ENCODE measurements at places on chromosomes 11 and 22. TPM values are rescaled to one million over a fixed set of nuclear protein-coding genes. Genes with fewer than 3 reads are reported as not detected.

The DNAJB7 gene
- total RNA-seq: not detected

- no peak for DNase-seq
These were observed 46.4 kb downstream of the MCM5 start for GRCh38 chr22:35446365-35446764.

- no peak for DNase-seq
These were observed 22.8 kb upstream of the TUB start for GRCh38 chr11:8058216-8058615.

The TEX54 gene
- not detected for total RNA-seq

DNA sequence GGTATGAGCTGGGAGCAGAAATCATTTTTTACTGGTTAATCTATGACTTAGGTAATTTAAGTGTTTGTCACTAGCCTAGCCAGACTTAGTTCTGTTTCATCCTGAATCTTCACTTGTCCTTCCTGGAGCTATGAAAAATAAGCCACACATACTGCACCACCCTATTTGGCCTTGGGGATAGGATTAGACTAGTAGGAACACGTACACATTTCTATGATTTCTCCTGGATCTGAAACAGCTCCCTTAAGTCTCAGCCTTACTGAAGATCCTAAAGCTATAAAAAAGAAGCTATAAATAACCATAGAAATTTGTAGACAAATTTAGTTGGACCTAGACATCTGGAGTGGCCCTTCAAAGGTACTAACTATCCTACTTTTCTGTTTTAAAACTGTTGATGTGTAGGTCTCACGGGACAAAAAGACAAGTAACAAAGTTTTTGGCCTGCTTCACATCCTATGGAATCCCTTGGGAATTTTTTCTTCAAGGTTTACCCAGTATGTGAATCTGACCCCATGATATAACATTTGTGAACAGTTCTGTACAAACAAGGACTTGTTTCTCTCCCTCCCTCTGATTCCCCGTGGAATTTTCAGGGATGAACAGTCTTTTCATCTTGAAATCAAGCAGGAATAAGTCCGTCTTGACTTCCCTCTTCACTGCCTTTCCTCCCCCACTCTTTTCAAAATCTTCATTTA lies 275.0 kb downstream of the FAM76B start:
- DNase-seq: no peak

GRCh38 chr11:35983981-35984380 lies 40.1 kb downstream of the LDLRAD3 start:
- DNase-seq: no peak
